ENCODE measurements at places on chromosomes 6 and 20.

DNA sequence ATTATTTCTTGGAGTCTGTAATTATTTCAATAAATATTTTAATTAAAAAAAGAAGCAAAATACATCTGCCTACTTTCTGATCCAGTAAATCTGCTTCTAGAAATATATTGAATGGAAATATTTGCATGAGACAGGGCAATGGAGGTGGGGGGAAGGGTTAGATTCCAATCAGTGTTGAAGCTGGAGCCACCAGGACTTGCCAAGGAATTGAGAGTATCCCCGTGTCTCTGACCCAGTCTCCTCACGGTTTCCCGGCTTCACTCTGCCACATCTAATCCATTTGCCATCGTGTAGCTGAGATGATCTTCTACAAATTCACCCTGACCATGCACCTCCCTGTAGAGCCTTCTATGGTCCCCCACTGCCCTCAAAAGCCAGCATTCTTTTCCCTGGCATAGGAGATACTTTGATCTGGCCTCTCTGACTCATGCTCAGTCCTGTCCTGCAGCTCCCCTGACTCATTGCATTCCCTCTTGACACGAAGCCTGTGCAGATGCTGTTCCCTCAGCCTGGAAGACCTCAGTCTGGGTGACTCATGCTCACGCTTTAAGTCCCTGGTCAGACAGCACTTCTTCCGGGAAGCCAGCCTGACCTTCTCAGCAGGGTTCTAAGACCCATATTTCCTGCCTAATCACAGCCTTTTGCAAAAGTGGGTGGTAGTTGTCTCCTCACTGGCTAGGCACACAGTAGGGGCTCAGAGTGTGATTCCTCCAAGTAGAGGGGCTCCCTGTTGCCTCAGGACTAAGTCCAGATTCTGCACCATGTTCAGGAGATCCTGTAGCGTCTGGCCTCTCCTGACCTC is 23.0 kb upstream of the FKBP1A start:
- DNase-seq, result no peak

- DNase-seq, result no peak
Measured at GRCh38 chr6:35754452-35755277, 17.8 kb downstream of the ARMC12 start.

GRCh38 chr6:111808493-111808892 is 64.8 kb downstream of the FYN start:
- DNase-seq, result no peak

- no peak for DNase-seq
Measured at GRCh38 chr6:158313989-158314388, 1.7 kb downstream of the TULP4 start.

GRCh38 chr6:128981716-128982115 is 98.8 kb downstream of the LAMA2 start:
- no peak for DNase-seq

GRCh38 chr6:156752666-156753301 is 24.4 kb upstream of the ARID1B start:
- DNase-seq, result no peak

DNA sequence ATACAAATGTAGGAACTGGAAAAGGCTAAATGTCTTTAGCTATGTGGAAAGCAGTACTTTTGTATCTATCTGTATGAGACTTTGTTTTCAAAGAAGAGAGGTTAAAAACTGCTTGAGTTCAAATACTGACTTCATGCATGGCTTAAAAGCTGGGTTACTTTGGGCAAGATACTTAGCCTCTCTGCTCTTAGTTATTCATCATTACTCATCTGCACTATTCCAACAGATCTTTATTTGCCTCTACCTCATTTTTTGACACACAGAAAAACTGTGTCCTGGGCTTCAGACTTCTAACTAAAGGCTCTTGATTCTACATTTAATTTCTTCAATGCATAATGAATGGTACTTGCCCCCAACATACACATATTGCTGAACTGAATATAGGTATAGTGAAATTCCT is 114.8 kb downstream of the DST start:
- no peak for DNase-seq

- DNase-seq, result no peak
Measured at GRCh38 chr20:40706977-40707582, 18.0 kb upstream of the MAFB start.

GRCh38 chr6:149261364-149262040 is 56.0 kb upstream of the TAB2 start:
- DNase-seq, result no peak

DNA sequence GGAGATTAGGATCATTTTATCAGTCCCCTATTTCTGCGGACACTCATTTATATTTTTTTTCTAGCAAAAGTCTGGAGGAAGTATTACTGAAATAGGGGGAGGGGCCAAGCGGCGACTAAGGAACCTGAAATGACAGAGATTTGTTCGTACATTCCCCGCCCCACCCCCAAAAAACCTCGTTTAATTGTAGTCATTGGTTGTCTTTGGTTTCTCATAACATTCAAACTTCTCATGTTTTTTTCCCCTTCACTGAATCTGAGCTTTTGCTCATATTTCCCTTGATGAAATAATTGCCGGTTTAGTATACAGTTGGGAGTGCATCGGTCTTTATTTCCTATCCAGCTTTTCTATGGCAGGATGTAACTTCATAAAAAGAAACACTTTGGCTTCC is 768 bp upstream of the FYN start:
- DNase-seq, result no peak

- no peak for DNase-seq
Measured at GRCh38 chr6:38179300-38179699, 359.8 kb downstream of the ZFAND3 start.

GRCh38 chr20:43549416-43550065 is 9.3 kb upstream of the SGK2 start:
- no peak for DNase-seq

DNA sequence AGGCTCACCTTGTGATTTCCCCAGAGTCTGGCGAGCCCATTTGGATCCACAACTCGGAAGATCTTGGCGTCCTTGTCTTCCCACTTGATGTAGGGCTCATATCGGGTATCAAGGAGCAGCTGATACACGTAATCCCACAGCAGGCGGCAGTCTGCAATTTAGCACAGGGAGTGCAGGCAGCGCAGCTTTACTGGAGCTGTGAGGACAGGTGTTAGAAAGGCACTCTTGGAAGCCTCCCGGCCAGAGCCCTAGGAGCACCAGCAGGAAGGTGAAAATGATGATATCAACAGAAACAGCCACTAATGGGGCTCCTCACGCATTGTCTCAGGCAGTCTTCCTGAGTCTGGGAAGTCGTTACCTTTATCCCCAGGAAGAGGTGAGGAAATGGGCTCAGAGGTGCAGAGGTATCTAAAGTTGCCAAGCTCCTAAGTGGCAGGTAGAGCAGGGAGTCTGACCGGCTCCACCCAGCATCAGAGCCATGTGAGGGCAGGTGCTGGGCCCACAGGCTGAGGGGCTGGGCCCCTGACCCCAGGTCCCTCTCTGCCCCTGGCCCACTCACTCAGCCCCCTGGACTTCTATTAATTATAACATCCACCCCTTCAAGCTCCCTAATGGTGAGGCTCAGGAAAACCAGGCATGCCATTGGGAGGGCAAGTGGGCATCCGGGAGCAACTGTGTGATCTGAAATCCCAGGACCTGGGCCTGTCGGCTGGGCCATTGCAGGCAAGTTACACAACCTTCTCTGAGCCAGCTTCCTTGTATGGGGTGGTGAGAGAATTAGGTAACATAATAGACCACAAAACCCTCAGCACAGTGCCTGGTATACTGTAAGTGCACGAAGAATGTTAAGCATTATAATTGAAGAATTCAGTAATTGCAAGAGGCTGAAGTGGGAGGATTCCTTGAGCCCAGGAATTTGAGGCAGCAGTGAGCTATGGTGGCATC is 18.3 kb downstream of the ETV7 start:
- DNase-seq, result no peak

DNA sequence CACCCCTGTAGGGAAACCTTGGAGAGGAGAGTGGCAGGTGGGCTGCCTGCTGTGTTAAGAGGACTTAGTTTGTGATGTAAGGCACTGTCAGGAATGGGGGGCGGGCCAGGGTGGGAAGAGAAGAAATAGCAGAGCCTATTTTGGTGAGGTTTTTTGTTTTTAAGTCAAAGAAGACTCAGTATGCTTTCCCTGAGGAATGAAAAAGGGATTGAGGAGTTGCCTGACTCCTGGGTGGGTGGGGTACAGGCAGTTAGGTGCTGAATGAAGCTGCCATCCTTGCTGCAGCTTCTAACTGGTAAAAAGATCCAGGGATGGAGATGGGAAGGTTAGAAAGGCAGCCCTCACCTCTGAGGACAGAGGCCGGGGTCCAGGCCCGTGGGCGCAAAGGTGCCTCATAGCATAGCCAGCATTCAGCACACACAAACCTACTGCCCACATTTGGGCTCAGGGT is 37.9 kb downstream of the PLCG1 start:
- DNase-seq, result no peak

DNA sequence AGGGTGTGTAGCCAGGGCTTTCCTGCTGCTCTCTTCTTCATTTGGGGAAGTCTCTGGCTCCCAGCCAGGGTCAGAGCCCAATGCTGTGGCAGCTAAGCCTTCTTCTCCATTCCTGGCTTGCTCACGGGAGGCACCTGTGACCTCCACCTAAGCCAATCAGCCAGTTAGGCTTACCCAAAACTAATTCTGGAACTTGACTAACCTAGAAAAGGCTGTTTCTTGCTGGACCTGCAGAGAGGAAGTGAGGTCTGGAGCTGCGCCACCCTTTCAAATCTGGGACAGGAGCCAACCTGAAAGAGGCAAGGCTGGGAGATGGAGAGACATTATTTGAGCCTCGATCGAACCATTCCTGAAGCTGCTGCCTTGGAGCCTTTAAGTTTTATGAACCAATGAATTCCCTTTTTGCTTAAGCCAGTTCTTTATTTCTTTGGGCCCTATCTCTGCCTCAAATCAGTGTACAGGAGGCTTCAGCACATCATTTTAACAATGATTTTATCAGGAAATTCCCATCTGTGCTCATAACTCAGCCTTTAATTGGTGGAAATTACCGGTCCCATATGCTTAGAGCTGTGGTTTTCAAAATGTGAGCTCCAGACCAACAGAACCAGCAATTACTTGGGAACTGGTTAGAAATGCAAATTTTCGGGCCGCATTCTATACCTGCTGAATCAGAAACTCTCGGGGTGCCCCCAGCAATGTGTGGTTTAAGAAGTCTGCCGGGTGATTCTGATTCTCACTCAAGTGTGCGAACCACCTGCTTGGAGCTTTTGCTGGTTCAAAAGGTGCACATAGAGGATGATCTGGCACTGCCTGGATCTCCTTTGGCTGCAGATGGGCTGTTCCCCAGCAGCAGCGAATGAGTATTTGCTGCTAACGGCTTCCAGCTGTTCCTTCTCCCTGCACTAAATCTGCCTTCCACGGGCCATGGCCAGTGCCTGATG is 97.4 kb upstream of the RNF24 start:
- DNase-seq, result no peak

- no peak for DNase-seq
Measured at GRCh38 chr6:3707024-3707423, 44.5 kb downstream of the PXDC1 start.

DNA sequence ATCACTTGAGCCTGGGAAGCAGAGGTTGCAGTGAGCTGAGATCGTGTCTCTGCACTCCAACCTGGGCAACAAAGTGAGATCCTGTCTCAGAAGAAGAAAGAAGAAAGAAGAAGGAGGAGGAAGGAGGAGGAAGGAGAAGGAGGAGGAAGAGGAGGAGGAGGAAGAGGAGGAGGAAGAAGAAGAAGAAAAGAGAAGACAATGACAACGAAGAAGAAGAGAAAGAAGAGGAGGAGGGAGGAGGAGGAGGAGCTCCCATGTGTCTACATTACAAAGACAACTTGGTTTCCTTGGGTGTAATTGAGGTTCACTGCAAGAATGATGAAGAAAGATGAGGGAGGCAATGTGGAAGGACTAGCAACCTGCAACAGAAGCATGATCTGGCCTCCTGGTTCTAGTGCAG is 21.3 kb upstream of the CEP85L start:
- no peak for DNase-seq

GRCh38 chr6:134123666-134124208 is 71.3 kb upstream of the SLC2A12 start:
- DNase-seq, result no peak

DNA sequence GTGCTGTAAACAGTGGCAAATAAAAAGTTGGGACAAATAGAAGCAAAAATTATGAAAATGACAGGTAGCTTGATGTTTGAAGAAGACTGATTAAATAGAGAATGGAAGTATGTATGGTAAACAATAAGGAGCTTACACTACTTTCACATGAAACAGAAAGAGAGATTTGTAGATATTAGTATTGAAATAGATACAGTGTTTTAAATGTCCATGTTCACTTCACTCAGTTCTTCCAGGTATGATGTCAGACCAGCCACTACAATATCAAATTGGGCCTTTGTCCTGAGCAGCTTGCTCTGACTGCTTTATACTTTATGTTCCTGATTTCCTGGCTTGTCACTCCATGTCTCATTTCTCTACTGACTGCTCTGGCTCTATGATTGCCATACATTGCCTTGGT is 107.5 kb downstream of the CENPW start:
- no peak for DNase-seq

- DNase-seq, result no peak
Measured at GRCh38 chr6:31216208-31216898, 45.9 kb upstream of the POU5F1 start.

All from stimulated activated CD4-positive, alpha-beta T cell treated with anti-CD3 and anti-CD28 coated beads, Interleukin-1b, Interleukin-23, amount 100 ng/mL, for 1 hour (primary cell).